ENCODE measurements at places on chromosomes 16 and 17.

DNA sequence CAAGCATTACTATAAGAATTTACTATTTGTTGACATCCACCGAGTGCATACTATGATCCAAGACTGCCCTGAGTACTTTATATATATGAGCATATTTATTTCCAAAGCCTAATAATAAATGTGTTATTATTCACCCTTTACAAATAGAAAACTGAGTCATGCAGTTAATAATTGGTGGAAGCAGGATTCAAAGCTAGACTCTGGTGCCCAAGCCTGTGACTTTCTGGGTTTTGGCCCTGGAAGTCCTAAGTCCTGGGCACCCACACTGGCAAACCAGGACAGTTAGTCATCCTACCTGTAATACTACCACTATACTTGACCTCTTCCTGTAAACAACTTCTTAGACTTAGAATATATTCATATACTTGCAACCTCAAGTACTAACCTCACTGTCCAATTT lies 257.4 kb upstream of the IRX5 start:
- DNase-seq: no peak

DNA sequence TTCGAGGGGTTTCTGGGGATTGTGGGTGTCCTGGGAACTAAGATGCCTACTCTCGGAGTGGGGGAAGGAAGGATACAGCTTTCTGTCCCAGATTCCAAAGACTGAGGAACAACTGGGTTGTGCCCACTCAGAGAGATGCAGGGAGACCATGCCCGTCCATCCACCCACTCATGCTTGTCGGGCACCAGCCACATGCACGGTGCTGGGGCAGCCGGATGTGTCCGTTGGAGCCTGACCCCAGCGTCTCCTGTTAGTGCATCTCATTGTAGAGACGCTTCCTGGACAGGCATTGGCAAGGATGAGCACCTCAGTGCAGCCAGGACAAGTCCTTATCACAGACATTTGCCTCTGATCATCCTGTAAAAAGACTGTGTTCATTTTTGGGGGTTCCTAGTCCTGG lies 58.1 kb downstream of the METRNL start:
- no peak for DNase-seq

DNA sequence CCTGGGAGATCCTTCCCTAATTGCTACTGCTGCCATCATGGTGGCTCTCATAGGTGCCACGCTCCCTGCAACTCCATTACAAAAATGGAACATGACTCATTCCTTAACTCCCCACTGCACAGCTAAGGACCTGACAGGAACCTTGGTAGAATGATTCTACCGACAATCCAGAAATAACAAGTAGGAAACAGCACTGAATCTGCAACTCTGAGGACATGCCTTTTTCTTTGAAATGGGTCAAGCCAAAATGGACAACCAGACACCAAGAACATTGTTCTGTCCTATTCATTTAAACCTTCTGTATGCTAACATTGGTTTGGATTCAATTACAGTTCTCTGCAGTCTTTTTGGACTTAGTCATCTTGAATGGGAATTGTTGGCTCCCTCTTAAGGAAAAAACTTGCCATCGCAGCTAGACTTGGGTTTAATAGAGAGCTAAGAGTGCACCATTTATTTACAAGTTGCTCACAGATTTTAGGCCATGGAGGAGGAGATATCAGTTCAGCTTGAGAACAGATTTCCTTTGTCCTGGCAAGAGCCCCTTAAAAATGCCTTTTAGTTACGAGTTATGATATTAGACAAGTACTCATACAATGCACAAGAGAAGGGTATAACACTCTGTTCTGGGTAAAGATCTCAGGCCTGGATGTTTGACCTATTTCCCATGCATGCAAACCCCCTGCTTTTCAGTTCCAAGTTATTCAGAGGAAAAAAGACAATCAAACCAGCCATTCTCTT lies 20.9 kb upstream of the NSRP1 start:
- DNase-seq: no peak

GRCh38 chr17:42378959-42379594 lies 9.2 kb downstream of the STAT3 start:
- no peak for DNase-seq

DNA sequence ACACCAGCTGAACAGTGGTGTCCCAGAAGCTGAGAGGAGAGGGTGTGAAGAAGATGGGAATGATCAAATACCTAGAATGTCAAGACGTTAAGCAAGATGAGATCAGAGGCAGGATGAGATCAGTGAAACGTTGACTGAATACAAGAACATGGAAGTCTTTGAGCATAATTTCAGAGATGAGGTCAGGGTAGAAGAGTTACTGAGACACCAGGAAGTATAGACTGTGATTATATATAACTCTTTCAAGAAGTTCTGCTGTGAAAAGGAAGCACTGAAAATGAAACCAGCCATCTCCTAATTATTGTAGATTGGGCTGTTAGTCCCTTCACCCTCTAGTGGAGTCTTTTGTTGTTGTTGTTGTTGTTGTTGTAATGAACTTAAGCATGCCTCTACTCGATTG lies 9.1 kb downstream of the SHCBP1 start:
- DNase-seq: no peak

DNA sequence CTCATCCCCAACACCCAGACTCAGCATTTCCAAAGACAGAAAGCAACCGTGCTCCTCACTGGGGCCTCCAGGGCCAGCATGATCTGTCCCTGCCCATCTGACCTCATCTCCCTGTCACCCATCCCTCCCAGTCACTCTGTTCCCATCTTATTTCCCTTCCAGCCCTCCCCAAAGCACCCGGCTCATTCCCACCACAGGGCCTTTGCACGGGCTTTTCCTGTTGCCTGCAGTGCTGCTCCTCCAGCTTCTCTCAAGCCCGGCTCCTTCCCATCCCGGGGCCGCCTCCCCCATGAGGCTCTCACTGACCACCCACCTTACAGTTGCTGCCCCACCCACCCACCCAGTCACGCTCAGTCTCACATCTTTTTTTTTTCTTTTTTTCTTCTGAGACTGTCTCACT lies 54.8 kb downstream of the RMI2 start:
- no peak for DNase-seq

DNA sequence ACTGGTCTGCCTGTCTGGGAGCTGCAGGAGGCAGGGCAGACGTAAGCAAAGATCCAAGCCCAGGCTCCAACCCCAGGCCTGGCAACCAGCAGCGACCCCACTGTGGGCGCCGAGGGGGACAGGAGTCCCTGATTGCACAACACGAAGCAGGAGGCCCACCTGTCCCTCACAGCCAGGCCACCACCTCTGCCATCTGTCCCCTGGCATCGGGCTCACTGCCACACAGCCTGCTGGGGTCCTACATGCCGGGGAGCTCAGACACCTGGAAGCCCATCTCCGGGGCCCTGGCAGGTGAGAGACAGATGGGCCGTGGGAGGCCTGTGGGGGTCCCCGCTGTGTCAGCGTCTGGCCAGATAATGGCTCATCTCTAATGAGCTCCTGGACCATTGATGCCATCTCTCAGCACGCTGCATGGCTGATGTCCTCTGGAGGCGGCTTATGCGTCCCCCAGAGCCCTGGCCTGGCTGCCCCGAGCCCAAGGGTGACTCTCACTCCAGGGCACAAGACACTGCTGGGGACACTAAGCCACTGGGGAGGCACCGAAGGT lies 11.3 kb upstream of the RASD1 start:
- peak; percentile 12 for DNase-seq

DNA sequence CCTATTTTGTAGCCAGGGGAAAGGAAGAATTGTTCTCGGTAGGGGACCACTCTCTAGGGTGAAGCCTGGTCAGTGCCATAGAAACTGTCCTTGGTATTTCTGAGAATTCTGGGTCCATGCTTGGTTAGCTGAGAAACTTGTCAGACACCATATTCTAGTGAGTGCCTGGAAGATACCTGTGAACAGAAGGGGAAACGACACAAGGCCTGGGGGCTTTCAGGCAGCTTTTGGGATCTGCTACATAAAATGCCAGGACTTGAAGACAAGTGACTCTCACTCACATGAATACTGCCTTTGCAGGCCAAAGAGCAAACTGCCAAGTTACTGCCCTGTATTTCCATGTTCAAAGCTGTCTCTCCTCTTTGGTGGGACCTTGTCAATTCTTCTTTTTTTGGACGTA lies 18.3 kb downstream of the ODF4 start:
- DNase-seq: no peak

DNA sequence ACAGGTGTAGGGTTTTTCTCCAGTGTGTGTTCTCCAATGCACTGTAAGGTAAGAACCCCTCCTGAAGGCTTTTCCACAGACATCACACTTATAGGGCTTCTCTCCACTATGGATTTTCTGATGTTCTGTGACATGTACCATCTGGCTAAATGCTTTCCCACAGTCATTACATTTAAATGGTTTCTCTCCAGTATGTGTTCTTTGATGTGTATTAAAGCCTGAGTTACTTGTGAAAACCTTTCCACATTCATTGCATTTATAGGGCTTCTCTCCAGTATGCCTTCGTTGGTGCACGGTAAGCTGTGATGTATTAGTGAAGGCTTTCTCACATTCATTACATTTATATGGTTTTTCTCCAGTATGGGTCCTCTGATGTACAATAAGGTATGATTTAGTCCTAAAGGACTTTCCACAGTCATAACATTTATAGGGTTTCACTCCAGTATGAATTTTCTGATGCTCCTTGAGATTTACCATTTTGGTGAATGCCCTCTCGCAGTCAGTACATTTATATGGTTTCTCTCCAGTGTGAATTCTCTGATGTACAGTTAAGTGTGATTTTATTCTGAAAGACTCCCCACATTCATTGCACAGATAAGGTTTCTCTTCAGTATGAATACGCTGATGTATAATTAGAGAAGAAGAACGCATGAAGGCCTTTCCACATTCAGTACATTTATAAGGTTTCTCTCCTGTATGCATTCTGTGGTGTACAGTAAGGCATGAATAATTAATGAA lies 30.9 kb downstream of the ZNF624 start:
- DNase-seq: no peak

GRCh38 chr17:81385320-81386111 lies 9.7 kb upstream of the BAHCC1 start:
- no peak for DNase-seq

DNA sequence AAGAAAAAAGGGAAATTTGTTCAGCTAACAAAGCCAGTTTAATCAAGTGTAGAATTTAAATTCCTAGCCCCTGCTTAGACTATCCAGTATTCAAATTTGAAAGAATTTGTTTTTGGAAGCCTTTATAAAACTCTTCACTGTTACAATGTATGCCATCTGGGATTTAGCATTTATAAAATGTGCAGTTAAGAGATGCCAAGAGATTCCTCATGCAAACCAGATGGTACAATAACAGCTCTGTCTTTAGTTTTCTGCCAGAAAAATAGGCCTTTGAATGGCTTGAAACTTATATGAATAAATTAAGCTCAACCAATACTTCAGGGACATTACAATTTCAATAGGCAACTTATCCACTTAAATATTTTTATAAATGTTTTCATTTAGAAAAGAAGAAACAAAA lies 6.8 kb upstream of the ANKS4B start:
- DNase-seq: no peak

GRCh38 chr16:84367750-84368307 lies 509 bp upstream of the ATP2C2 start:
- no peak for DNase-seq

GRCh38 chr17:60916043-60916442 lies 238.4 kb downstream of the BCAS3 start:
- DNase-seq: no peak

DNA sequence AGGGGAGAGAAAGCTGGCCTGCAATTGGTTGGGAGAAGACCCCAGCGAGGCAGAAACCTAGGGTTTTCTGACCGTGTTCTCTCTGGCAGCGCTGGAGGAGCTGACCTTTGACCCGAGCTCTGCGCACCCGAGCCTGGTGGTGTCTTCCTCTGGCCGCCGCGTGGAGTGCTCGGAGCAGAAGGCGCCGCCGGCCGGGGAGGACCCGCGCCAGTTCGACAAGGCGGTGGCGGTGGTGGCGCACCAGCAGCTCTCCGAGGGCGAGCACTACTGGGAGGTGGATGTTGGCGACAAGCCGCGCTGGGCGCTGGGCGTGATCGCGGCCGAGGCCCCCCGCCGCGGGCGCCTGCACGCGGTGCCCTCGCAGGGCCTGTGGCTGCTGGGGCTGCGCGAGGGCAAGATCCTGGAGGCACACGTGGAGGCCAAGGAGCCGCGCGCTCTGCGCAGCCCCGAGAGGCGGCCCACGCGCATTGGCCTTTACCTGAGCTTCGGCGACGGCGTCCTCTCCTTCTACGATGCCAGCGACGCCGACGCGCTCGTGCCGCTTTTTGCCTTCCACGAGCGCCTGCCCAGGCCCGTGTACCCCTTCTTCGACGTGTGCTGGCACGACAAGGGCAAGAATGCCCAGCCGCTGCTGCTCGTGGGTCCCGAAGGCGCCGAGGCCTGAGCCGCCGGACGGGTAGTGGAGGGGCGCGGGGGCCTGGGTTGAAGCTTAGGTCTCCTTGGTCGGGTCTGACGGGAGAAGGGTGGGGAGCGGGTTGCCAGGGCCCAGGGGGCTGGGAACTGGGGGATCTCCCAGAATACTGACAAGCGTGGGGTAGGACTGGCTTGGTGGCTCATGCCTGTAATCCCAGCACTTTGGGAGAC lies 7.4 kb upstream of the PYDC1 start:
- DNase-seq: no peak

GRCh38 chr17:54814371-54814770 lies 86.3 kb upstream of the TOM1L1 start:
- no peak for DNase-seq

GRCh38 chr17:2065949-2066400 lies 11.1 kb downstream of the HIC1 start:
- no peak for DNase-seq

- no peak for DNase-seq
Observed at GRCh38 chr16:88288303-88288702, 94.5 kb upstream of the ZNF469 start.

GRCh38 chr17:77908501-77908900 lies 50.0 kb upstream of the TNRC6C start:
- no peak for DNase-seq

DNA sequence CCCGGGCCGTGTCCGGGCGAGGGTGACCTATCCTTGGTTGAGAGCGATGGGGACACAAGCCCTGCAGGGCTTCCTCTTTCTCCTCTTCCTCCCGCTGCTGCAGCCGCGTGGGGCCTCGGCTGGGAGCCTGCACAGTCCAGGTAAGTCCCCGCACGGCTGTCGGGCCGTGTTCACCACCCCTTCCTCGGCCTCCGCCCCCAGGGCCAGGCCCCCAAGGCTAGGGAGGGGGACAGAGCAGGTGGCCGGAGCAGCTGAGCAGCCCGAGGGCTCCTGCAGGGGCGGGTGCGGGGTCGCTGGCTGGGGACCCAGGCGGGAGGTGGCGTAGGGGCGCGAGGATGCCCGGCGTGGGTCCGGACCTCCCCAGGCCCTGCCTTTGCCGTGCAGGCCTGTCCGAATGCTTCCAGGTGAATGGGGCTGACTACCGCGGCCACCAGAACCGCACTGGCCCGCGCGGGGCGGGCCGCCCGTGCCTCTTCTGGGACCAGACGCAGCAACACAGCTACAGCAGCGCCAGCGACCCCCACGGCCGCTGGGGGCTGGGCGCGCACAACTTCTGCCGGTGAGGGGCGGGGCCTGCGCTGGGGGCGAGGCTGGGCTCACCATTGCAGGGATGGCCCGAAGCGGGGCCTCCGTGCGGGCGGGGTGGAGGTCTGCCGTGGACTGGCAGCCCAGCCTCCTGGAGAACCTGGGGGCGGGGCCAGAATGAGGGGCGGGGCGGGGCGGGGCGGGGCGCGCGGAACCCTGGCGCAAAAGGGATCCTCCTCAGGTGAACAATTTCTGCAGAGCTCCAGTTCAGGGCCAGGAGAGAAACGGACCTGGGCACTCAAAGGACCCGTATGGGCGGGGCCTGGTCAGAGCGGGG lies 631 bp downstream of the KREMEN2 start:
- DNase-seq: no peak

- no peak for DNase-seq
Observed at GRCh38 chr16:53968454-53968853, 264.5 kb downstream of the FTO start.

Data from left ventricle myocardium inferior (tissue), 1 donor.